Activated T-cell treated with anti-CD3 and anti-CD28 coated beads, Interleukin-2, amount 50 U/mL, for 48 hours (primary cell): ENCODE measurements at places on chromosomes 3 and 15.

- no peak for DNase-seq
Observed at GRCh38 chr3:10553591-10554235, 48.3 kb upstream of the ATP2B2 start.

DNA sequence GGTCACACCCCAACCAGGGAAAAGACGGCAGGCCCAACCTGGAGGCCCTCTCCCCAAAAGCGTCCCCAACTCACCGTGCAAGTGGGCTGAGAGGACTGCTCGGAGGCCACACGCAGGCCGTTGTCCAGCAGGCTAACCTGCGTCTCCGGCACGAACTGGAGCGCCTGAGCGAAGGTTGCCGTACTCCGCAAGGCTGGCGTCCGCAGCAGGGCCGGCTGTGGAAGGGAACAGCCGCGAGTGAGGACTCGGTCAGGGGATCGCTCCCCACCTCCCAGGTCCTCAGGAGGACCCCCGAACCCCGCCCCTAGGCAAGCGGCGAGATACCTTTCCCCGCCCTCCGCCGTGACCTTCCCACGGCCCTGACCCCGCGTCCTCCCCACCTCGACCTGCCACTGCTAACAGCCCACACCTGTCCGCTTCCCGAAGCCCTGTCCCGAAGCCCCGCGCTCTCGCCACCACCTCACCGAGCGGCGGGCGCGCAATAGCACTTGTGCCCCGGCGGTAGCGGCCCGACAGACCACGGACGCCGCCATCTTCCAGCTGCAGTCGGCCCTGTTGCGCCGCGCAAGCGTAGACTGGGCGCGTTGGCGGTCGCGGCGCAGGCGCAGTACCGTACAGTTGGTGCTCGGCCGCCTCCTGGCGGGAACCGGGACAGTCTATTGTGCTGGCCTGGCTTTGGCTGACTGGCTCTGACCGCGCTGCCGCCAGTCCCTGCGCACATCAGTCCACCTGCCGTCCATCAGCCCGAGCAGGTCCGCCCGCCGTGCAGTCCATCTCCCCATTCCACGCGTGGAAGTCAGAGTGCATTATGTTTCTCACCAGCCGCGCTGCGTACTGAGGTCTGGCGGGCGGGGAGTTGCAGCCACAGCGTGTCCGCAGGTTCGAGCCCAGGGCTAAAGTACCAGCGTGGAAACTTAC, at the start of gene UQCRC1:
Gene UQCRC1, minus strand, starts transcription at position 559 of the 918 bp plus-strand sequence. Its CDS starts 26 bp downstream, at position 533.
- peak; percentile 94 for DNase-seq

DNA sequence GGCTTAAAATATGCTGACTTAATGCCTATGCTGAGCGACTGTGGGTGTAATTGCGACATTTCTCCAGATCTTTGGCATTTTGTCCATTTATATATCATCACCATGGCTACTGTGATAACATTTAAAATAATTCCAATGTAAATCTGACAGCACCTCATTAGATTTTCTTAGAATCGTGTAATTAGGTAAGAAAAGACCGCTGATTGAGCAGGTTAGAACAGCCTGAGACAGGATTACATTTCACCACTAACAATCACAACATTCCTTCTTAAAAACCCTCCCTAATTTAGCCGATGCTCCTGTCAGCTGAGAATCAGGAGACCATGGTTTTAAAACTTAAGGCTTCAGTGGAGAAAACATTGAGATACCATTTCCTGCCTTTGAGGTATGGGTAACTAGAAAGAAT, 455.3 kb upstream of the PDZRN3 start:
- no peak for DNase-seq

DNA sequence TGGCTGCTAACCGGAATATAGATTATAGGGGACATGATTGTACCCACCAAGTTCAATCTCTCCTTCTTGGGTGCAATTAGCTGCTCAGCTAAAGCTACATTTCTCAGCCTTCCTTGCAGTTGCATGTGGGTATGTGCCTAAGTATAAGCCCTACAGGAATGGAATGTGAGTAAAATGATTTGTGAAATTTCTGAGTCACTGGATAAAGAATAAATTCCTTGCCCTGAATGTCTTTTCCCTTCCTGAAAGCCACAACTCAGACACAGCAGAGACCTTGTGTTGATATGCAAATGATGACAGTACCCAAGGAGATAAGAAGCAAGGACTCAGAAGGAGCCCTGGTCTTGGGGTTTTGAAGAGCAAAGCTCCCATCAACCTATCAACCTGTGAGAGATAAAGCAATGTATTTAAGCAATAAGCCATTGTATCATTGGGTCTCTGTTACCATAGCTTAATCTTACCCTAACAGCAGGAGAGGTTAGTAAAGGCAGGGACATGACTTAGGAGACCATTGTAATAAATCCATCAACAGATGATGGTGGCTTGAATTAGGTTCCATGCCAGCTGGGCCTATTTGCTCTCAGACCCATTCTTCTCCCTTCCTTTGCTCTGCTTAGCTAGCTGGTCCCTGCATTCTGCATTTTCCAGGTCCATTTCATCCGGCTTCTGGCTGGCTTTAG, 25.6 kb upstream of the ZNF280D start:
- no peak for DNase-seq

GRCh38 chr3:72661115-72661457, 187.2 kb downstream of the SHQ1 start:
- no peak for DNase-seq

DNA sequence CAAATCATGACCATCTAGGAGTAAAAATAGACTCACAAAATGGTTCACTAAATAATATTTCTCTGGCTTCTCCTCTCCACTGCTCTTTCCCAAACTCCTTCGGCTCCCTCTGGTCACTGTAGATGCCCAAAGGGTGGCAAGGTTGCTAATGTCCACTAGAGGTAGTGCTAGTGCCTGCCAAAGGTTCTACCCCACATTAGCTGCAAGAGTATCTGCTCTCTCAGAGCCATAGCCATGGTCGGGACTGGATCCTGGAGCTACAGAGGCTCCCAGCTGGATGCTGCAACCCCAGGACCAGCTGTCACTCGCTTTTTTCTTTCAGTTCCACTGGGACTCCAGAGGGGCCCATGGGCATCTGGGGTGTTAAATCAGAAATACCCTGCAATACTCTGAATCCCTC, 8.5 kb downstream of the HTR3D start:
- no peak for DNase-seq

GRCh38 chr3:140920029-140920428, 21.6 kb upstream of the SLC25A36 start:
- no peak for DNase-seq

DNA sequence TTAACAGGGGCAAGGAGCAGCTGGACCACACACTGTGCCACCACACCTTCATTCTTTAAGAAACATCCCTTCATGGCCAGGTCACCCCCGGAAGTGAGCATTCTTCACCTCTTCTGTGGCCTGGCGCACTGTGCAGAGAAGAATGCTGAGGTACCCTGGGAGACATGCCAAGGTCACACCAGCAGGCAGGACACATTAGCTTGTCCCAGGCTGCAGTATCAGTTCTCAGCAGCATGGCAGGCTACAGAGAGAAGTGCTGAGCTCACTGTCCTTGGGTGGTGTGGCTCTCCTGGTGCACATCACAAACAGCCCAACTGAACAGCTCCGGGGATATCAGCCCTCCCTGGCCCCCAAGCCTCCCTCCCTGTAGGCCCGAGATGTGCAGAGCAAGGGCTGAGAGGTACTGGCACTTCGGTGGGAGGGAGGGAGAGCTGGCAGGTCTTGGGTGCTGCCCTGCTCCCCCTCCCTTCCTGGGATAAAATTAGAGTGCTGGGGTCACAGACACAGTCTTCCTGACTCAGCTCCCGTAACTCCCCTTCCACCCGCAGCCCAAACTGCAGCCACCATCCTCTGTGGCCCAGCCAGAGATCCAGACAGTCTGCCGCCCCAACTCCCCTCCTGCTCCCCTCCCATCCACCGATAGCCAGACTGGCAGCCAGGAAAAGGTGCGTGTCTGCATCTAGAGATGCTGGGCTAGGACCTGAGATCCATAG, 13.4 kb downstream of the SEMA7A start:
- no peak for DNase-seq

- no peak for DNase-seq
Observed at GRCh38 chr3:51436998-51437639, 46.0 kb downstream of the RBM15B start.

DNA sequence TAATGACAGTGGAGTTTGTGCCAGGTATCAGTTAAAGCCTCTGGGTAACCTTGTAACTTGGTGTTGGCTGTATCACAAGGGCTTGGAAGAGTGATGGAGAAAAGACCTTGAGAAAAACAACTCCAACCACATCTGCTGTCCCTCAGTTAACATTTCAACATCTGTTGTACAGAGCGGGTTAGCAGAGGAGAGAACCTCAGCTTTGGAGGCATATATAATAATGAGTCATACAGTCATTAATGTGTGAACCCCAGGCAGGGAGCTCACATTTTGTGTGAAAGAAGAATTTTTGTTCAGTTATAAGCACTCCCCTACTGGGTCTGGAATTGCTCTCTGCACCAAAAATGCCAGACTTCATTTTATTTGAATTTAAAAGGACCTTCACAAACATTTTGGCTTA, 439.5 kb downstream of the PDCD6IP start:
- no peak for DNase-seq

DNA sequence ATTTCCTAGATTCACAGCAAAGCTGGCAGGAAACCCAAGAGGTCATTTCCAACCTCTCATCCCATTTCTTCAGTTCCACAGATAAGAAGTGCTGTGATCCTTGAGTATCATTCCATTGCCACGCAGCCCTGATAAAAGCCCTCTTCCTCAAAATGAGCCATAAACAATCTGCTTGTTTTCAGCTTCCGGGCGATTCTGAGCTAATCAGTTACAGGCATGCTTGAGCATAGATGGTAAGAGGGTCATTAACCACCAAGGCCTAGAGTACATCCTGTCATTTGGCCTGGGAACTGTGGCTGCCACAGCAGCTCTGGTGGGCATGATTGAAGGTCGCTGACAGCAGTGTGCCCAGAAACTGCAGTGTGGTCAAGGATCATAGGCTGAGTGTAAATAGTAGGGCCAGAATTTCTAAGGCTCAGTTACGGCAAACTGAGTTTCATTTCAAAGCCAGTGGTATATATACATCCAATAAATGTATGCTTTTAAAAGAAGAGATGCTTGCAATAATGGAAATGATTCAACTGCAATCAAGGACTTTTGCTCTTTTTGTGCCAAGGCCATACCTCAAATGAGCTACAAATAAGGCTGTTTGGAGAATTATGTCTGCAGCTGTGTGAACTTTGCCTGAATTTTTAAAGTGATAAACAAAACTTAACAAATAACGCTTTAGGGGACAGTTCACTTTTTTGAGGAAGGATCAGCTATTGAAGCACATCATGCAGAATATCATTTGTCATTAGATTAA, 47.3 kb downstream of the P3H2 start:
- no peak for DNase-seq

GRCh38 chr15:70025413-70026296, 72.1 kb downstream of the TLE3 start:
- DNase-seq, result no peak

GRCh38 chr15:39781967-39782302, 706 bp downstream of the FSIP1 start:
- no peak for DNase-seq

- no peak for DNase-seq
Observed at GRCh38 chr3:111968319-111969054, 10.3 kb upstream of the ABHD10 start.

- DNase-seq, result peak; percentile 90
Observed at GRCh38 chr15:65384895-65385869, 7.4 kb upstream of the IGDCC3 start.

DNA sequence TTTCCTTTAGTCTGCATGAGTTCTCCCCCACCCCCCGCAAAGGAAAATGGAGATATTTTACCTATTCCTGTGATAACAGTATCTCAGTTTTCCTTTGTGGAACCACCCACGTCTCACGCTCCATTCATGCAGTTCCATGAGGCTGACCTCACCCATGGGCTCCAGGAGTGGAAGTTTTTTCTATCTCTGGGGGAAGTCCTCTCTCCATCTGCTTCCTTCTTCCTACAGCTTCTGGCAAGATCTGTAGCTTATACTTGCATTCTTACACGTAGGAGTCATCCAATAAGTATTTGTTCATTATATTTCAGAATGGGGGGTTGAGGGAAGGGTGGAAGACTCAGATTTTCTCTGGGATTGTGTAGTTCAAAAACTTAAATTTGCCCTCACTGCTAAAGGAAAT, 5.8 kb upstream of the GLCE start:
- DNase-seq, result no peak

- no peak for DNase-seq
Observed at GRCh38 chr3:69665026-69665737, 74.1 kb upstream of the MITF start.

- DNase-seq, result no peak
Observed at GRCh38 chr3:29922992-29923746, 642.3 kb downstream of the RBMS3 start.

DNA sequence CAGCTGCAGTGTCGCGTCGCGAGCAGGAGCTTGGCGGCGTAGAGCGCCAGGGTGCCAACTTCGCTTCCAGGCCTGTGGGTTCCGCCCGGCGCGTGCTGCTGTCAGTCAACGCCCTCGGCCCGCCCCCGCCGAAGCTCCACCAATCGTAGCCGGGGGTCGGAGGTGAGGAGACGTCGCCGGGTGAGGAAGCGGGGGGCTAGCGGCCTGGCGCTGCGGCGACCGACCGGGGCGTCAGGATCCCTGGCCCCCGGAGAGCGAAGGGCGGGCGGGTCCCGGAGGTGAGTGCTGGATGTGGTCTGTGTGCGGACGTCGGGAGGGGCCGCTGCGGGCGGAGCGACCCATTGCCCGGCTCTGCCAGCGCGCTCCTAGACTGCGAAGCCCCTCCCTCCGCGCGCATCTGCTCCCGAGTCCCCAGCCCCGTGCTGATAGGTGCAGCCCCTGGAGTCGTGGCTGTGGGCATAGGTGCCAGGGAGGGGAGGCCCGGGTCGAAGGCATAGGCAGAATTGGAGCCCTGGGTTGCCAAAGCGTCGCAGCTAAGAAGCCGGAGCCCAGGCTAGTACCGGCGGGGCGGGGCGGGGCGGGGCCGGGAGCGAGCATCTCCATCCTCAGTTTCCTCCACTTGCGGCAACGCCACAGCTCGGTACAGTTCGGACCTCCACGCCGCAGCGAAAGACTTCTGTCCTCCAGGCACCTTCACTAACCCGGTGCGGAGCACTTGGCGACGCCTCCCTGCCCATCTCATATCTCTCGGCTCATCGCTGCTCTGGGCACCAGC, at the start of gene NXPE3:
Gene NXPE3, plus strand, starts transcription at position 165 of the 775 bp plus-strand sequence. CDS start 6,386 bp downstream, outside the sequence.
- DNase-seq, result peak; percentile 97
